WERI-Rb-1 (cell line): ENCODE measurements at places on chromosomes 16 and 17.
A peak's percentile ranks its signal among the peaks of the same experiment; 100 is the strongest.

DNA sequence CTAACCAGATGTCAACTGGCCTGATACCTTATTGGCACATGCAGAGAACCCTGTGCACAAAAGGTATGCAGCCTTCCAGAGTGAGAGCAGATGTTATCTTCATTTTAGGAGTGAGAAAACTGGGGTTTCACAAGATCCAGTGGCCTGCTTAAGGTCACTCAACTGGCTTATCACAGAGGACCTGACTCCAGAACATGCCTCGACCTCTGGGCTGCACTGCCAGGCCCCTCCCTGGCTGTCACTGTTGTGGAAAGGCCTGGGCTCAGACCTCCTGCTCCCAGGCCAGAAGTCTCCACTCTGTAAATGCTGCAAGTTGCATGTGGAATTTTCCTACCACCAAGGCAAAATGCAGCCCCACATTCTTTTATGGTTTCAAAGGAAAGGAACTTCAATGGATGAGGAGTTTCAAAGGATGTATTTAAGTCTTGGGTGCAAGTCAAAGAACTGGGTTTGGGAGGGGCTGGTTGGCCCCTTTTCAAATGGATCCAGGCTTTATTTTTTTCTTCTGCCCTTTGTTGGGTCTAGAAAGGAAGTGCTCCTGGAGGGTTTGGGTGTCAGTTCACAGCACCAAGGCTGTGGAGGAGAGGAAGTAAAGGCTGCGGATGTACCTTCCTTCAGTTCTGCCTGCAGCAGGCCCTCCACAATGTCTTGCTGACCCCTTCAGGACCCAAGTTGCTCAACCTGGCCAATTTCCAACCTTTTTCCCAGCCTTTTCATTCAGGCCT, 30.4 kb upstream of the SMPD3 start:
- DNase-seq: no peak

- DNase-seq: no peak
Observed at GRCh38 chr17:49766918-49767530, 3.1 kb upstream of the FAM117A start.

GRCh38 chr17:40111221-40112128, 10.3 kb upstream of the MSL1 start:
- peak; percentile 98 for DNase-seq

GRCh38 chr16:88455610-88456355, 2.7 kb downstream of the ZFPM1 start:
- DNase-seq: peak; percentile 42

DNA sequence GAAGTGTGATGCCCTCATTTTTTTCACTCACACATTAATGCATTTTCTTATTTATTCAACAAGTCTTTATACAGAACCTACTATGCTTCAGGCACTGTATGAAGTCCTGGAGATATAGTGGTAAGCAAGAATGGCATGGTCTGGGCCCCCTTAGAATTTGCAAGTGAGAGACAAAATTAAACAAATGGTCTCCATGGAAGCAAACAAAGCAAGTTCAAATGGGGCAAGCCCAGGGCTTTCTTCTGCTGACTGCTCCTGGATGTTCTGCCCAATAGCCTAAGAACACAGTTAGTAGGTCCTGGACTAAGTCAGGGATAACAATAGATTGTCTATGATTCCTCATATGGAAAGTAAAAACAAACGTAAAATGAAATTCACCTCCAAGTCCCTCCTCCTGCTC, 31.3 kb upstream of the DDX52 start:
- no peak for DNase-seq

DNA sequence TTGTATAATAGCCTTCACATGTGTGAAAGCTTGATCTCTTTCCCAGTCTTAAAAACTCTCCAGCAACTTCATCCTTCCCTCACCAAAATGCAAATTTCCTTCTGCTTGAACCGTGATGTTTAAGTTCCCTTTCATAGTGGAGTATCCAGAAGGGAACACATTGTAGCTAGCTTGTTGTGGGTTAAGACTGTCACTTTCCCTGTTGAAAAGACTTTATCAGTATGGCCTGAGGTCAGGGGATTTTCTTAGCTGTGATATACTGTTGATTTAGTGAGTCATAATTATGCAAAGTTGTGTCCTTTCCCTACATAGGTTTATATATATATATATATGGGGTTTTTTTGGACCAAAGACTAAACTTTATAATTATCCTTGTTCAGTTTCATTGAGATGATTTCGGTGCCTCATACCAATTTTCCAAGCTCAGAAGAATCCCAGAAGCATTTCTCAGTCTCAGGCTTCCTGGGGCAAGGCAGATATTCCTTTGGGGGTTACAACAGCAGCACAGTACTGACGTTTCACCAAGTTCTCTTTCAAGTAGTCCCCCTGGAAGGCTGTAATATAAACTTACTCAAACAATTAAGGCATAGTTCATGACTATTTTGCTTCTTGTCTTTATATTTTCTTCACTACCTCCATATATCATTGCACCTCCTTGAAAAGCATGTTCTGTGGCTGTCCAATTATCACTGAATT, 35.7 kb downstream of the ESRP2 start:
- no peak for DNase-seq
